Activated CD4-positive, alpha-beta T cell treated with anti-CD3 and anti-CD28 coated beads for 36 hours (primary cell): ENCODE measurements at places on chromosomes 4 and X. TPM values are rescaled to one million over a fixed set of nuclear protein-coding genes. Genes with fewer than 3 reads are reported as not detected.

- no peak for DNase-seq
Observed at GRCh38 chrX:150676221-150676620, 17.0 kb upstream of the MTMR1 start.

DNA sequence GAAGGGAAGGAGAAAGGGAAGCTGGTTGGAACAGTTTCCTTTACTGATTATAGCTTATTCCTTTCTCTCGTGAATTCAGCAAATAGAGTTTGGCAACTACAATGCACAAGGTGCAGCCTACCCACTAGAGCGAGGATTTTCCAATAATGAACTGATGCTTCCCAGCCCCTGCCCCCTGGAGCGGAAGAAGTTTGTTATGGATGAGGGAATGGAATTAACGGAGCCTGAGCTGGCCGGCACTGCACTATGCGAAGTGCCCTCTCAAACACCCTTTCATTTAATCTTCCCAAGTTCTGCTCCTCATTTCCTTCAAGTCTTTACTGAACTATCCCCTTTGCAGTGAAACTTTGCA lies 42.5 kb upstream of the CBR4 start:
- no peak for DNase-seq

DNA sequence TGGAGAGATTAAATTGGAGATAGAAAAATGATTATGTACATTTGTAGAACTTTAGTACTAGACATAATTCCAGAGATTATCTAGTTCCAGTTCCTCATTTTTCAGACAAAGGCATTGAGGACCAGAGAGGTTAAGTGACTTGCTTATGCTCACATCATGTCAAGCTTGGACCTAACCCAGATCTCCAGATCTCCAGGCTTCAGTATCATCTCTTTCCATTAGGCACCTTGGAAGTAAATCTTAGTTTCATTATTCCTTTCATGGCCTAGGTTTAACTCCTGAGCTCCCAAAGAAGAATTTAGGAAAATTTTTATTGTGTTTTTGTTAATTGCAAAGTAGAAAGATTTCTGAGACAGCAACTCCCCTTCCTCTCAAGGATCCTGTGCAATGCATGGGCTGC lies 148.8 kb downstream of the GATB start:
- no peak for DNase-seq

GRCh38 chr4:154506253-154506652 lies 14.7 kb upstream of the DCHS2 start:
- DNase-seq: no peak

ZNF711 gene
- 1.0 TPM for total RNA-seq

EGF gene
- total RNA-seq: not detected

DNA sequence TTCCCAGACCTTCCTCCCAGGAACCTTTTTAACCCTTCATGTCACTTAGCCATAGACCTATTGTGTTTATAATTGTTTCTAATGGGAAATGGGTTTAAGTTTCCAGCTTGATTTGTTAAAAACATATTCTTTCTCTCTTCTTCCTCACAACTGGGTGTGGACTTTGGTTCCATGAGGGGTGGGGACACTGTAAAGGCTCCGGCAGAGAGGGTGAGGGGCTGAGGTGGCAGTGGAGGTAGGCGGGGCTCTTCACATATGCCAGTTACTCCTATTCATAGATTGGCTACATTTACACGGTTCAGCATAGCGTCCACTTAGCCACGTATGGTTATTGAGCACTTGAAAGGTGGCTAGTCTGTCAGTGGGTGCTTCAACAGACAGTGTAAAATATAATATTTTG lies 7.8 kb downstream of the INTS6L start:
- DNase-seq: no peak
